ENCODE measurements at places on chromosomes 16 and 17.

- no peak for DNase-seq
These were observed 20.3 kb downstream of the KIFC3 start for GRCh38 chr16:57781741-57782606.

DNA sequence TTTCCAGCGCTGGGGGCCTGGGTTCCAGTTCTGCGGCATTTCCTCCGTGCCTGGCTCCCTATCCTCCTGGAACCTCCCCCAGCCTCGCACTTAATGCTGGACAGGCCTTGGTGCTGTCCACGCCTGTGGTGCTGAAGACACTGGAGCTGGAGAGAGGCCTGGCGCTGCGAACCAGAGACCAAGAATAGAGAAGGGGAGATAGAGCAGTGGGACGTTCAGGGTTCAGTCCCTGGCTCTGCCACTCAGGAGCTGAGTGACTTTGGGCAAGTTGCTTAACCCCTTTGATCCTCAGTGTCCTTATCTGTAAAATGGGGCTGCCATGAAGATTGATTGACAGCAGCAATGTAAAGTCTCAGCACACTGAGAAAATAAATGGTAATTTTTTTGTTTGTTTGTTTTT lies 11.9 kb downstream of the SBK1 start:
- DNase-seq, result peak; percentile 87

GRCh38 chr17:73841431-73842060 lies 197.3 kb upstream of the SDK2 start:
- DNase-seq, result peak; percentile 90

- DNase-seq, result no peak
These were observed 23.6 kb downstream of the MILR1 start for GRCh38 chr17:64472564-64472963.

DNA sequence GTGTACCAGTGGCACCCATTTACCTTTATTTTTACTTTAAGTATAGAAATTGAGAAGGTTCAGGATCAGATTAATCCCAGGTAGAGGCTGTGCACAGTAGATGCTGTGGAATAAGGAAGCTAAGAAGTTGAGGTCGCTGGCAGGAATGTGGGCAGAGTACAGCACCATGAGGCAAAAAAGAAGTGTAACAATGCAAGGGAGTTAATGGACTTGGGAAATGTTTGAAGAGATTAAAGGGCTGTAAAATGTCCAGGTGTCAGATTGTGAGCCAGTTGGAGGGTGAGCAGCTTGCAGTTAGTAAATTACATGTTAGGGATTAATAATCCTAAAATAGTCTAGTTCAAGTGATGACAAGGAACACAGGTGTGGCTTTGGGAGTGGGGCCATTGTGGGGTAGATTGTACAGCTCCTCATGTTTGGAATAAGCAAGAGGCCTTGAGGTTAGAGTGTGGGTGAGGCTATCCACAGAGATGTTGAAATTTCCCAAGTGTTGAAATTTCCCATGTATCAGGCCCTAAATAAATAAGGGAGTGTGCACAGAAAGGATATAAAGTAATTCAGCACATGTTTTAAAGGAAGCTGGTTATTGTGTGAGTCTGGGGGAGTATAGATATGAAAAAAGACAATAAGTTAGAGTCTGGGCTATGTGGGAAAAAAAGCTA lies 21.5 kb downstream of the TAT start:
- DNase-seq, result no peak

- DNase-seq, result peak; percentile 87
These were observed 206.1 kb downstream of the HAPSTR1 start for GRCh38 chr16:9297437-9298113.

GRCh38 chr16:49049191-49049590 lies 232.4 kb downstream of the CBLN1 start:
- DNase-seq, result no peak

- DNase-seq, result no peak
These were observed 12.4 kb downstream of the SLFN11 start for GRCh38 chr17:35361027-35361426.

GRCh38 chr16:75250089-75250808 lies 1.2 kb downstream of the BCAR1 start:
- no peak for DNase-seq

DNA sequence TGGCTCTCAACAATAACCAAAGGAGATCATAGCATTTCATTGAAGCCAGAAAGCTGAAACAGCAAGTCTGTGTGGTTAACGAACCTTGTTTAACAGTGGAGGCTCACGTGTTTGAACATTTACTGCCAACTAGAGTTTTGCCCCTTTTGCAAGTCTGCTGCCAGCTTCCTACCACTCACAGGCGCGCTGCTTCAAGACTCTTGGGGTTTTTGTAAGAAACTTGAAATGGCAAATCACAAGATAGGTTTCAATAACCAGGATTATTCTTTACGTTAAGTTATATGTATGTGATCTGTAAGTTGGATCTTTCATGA lies 1.2 kb downstream of the SNTB2 start:
- DNase-seq, result no peak

- DNase-seq, result peak; percentile 90
These were observed 17.6 kb downstream of the HIGD1B start for GRCh38 chr17:44865231-44865660.

Measured in endodermal cell (in vitro differentiated cells).